Fibroblast of skin of abdomen (primary cell): ENCODE measurements at places on chromosomes 5 and 9.

GRCh38 chr5:123681061-123681460, 169.1 kb downstream of the CSNK1G3 start:
- no peak for DNase-seq

- DNase-seq, result no peak
Measured at GRCh38 chr5:133753856-133754255, 141.5 kb upstream of the FSTL4 start.

GRCh38 chr9:33340186-33340585, 49.9 kb downstream of the NFX1 start:
- no peak for DNase-seq

DNA sequence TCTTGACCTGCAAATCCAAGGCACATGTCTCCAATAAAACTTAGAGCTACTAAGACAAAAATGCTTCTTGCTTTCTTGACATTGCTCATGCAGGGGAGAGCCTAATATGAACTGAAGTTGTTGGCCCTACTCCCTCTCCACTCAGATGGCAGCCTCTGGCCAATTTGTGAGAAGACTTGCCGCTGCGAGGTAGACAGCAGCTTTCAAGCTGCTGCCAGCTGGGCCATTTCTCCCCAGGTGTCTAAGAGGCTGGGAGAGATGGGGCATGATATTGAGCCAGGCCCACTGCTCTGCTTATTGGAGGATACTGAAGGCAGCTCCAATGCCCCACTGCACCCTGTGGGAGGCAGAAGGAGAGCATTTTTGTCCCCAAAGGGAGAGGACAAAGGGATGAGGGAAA, 380.5 kb downstream of the RASEF start:
- no peak for DNase-seq

DNA sequence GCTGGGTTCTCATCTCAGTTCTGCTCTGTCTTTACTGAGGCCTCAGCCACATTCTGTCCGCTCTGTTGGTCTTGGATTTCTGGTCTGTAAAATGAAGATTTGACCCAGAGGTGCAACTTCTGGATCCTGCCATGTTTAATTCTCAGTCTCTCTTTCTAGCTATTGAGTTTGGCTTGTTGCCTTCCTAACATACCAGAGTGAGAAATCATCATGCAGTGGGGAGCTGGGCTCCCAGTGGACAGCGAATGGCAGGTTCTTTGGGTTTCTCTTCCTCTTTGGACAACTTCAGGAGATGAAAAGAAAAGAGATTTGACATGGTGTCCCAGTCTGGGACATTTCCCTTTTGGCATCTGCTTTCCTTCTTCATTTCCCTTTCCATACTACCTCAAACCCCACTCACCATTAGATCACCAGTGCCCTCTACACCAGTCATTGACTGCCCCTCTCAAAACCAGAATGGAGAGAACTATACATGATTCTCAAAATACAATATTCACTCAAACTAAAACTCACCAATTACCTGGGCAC, 334.7 kb downstream of the ACTL7B start:
- DNase-seq, result peak; percentile 67

- peak; percentile 98 for DNase-seq
Measured at GRCh38 chr5:111680737-111681413, 76.1 kb downstream of the NREP start.

DNA sequence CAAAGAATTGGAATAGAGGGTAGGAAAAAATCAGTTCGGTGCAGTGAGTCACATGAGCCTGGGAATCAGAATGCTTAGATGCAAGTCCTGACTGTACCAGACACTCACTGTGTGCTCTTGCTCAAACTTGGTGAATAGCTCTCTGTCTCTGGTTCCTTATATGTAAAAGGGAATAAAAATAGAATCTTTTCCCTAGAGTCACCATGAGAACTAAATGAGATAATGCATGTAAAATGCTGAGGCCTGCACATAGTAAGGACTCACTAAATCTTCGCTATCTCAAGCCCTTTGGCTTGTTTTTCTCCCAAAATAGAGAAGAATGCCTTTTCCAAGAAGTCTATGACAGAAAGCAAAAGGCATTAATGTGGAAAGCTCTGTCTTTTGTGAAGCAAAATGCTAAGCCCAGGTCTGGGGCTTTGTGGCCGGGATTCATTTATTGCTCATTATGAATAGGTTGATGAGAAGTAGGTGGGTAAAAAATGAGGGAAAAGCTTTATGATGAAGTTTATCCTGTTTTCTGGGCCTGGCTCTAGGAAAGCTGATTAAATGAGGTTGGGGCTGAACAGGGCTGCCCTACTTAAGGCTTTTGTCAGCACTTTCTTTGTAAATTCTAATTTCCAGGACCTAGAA, 483.3 kb downstream of the DMAC1 start:
- peak; percentile 51 for DNase-seq

GRCh38 chr5:129857116-129857515, 47.1 kb upstream of the CHSY3 start:
- peak; percentile 20 for DNase-seq

DNA sequence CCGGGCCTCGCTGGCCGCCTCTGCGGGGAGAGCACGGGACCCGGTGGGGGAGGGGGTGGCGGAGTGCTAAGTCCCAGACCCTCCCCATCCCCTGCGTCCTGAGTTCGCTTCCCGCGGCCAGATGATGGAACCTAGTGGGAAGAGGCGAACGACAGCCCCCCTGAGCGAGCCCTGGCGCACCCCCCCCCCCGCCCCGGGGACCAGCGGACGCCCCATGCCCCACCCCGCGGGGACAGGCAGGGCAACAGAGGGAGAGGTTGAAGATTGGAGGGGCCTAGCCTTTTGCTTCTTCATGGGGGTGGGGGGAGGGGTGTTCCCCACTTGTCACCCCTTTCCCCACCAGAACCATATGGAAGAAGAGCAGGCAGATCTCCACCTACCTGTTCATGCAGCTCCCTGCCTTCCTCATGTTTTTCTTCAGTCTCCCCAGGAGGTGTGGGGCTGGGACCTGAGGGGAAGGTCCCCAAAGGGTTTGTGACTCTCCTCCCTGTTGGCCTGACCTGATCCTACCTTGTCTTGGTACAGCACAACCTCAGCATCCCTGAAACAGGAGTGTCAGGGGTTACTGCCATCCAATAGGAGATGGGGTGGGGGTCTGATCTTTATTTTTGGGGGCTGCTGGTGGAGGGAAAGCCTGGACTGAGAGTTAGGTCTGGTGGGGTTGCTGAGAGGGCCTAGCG, 485 bp downstream of the FAM53C start:
- DNase-seq, result no peak

DNA sequence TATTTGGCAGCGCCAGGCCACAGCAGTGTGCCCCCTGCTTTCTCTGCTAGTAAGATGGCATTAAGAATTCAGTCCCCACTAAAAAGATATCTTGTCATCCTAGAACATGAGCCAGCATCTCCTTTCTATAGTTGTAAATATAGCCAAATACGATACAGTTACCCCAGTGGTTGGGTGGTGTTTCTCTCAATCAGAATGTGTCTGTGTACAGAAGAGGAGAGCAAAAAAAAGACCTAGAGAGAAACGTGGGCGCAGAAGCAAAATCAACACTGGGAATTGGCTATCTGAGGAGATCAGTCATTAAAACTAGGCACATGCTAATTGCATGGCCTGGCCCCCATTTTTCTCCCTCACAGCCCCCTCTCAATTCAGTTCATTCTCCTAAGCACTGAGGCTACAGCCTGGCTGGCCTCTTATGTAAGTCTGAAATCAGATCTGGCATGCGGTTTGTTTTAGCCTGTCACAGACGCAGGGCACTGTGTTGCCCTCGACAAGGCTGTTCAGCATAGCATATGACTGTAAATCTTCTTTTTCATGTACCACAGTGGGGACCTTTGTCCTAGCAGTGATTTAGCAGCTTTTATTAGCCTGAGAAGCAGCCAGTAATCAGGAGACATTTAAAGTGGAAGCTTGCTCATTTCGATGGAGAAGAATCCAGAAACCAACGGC, 57.8 kb downstream of the RORB start:
- no peak for DNase-seq

- no peak for DNase-seq
Measured at GRCh38 chr5:142175039-142175438, 66.5 kb downstream of the NDFIP1 start.

- DNase-seq, result no peak
Measured at GRCh38 chr5:176550275-176550831, 1.2 kb downstream of the CDHR2 start.

GRCh38 chr5:154756868-154757813, 2.0 kb downstream of the LARP1 start:
- DNase-seq, result peak; percentile 37

DNA sequence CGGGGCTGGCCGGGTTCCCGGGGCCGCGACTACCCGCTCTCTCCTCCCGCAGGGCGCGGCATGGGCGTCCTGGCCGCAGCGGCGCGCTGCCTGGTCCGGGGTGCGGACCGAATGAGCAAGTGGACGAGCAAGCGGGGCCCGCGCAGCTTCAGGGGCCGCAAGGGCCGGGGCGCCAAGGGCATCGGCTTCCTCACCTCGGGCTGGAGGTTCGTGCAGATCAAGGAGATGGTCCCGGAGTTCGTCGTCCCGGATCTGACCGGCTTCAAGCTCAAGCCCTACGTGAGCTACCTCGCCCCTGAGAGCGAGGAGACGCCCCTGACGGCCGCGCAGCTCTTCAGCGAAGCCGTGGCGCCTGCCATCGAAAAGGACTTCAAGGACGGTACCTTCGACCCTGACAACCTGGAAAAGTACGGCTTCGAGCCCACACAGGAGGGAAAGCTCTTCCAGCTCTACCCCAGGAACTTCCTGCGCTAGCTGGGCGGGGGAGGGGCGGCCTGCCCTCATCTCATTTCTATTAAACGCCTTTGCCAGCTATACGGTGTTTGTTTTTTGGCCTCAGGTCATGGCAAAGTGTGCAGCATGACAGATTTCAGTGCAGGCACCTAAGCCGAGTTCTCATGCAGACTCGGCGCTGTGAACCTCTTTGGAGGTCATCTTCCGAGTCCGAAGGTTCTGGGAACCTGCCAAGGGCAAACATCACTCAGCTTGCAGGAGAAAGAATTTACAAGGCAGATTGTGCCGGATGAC, 516 bp downstream of the MRPL41 start:
- no peak for DNase-seq

- DNase-seq, result no peak
Measured at GRCh38 chr9:123390337-123391135, 34.5 kb downstream of the CRB2 start.

- DNase-seq, result no peak
Measured at GRCh38 chr9:124448019-124448418, 2.2 kb upstream of the ADGRD2 start.

GRCh38 chr5:151569132-151570046, 21.7 kb downstream of the FAT2 start:
- no peak for DNase-seq

- peak; percentile 8 for DNase-seq
Measured at GRCh38 chr9:97293207-97293721, 14.2 kb upstream of the CCDC180 start.

DNA sequence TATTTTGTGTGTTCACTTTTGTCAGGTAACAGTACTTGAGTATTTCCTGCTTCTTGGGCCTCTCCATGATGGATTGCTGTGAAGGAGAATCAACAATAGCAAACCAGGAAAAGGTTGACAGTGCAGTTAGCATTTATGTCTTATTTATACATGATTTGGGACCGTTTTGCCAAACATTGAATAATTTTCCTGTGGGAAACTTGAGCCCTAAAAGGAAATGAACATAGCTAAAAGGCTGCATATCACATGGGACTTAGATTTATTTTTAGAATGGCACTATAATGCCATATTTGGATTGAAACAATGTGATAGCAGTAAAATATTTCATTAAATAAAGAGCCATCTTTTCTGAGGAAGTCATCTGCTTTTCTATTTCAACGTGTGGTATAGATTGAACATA, 15.3 kb downstream of the GPR21 start:
- DNase-seq, result peak; percentile 72
